ENCODE measurements at places on chromosomes 2 and 18. TPM values are rescaled to one million over a fixed set of nuclear protein-coding genes. Genes with fewer than 3 reads are reported as not detected.

TEX44 gene
- total RNA-seq = not detected

DSG3 gene
- total RNA-seq = 0.16 TPM

IL37 gene
- total RNA-seq = not detected

TDRD15 gene
- not detected for total RNA-seq

IL36RN gene
- not detected for total RNA-seq

TMEM178A gene
- 0.69 TPM for total RNA-seq

TNFAIP6 gene
- 37.2 TPM for total RNA-seq

SERPINB3 gene
- not detected for total RNA-seq

SERPINB10 gene
- not detected for total RNA-seq

KCNG3 gene
- not detected for total RNA-seq

UXS1 gene
- 34.7 TPM for total RNA-seq

NEURL3 gene
- total RNA-seq = 0.16 TPM

COLEC11 gene
- not detected for total RNA-seq

EHD3 gene
- total RNA-seq = 12.8 TPM

UGT1A3 gene
- not detected for total RNA-seq

LIMS2 gene
- total RNA-seq = 0.77 TPM

DNAH7 gene
- total RNA-seq = 0.94 TPM

RGPD4 gene
- not detected for total RNA-seq

FAM110C gene
- not detected for total RNA-seq

ATG9A gene
- total RNA-seq = 24.3 TPM

C2orf72 gene
- total RNA-seq = not detected

SLC38A11 gene
- 0.09 TPM for total RNA-seq

ETAA1 gene
- 15.4 TPM for total RNA-seq

MORN2 gene
- 22.4 TPM for total RNA-seq

AP1S3 gene
- 1.6 TPM for total RNA-seq

CABLES1 gene
- 20.5 TPM for total RNA-seq

PCBP1 gene
- total RNA-seq = 23.1 TPM

NCKAP5 gene
- total RNA-seq = 1.1 TPM

DIPK1C gene
- not detected for total RNA-seq

UGT1A7 gene
- not detected for total RNA-seq

MYCN gene
- total RNA-seq = not detected

CCDC150 gene
- total RNA-seq = 5.2 TPM

FTCDNL1 gene
- 1.2 TPM for total RNA-seq

HOXD9 gene
- total RNA-seq = not detected

ABCB11 gene
- total RNA-seq = under 0.01 TPM
